T-cell (primary cell): ENCODE measurements at places on chromosomes 1 and 21.
A peak's percentile ranks its signal among the peaks of the same experiment; 100 is the strongest.

- peak; percentile 60 for DNase-seq
Observed at GRCh38 chr1:168531615-168532345, 12.0 kb downstream of the XCL2 start.

- DNase-seq = no peak
Observed at GRCh38 chr1:218347723-218348627, 2.8 kb downstream of the TGFB2 start.

DNA sequence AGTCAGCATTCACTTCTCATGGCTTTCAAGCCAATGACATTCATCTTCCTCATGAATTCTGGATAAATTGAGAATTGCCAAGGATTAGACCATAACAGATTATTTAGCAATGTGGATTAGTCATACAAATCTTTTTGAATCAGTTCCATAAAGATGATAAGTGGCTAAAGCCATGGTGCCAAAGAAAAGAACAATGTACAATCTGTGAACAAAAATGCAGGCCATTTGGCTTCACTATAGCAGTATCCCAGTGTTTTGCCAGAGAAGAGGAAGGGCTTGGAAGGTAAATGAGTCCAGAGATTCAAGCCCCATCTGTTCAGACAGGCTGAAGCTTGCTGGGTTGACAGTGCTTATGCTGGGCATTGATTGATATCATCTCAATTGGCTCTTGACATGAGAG is 376.4 kb upstream of the LRRC7 start:
- no peak for DNase-seq

DNA sequence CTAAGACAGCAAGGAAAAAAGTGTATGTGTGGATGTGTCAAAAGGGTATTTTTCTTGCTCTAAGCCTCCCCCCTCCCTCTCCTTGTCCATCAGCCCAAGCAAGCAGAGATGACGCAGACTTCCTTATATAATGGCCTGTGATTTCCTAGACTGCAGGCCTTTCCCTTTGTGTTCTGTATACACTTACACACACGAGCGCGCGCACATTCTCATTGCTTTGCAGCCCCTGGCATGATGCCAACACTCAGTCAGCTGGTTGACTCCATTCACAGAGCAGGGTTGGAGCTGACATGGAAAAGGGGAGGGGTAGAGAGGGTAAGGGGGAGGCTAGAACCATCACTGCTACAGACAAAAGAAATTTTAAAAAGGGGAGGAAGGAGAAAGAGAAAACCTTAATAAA is 41.8 kb downstream of the GATAD2B start:
- peak; percentile 30 for DNase-seq

DNA sequence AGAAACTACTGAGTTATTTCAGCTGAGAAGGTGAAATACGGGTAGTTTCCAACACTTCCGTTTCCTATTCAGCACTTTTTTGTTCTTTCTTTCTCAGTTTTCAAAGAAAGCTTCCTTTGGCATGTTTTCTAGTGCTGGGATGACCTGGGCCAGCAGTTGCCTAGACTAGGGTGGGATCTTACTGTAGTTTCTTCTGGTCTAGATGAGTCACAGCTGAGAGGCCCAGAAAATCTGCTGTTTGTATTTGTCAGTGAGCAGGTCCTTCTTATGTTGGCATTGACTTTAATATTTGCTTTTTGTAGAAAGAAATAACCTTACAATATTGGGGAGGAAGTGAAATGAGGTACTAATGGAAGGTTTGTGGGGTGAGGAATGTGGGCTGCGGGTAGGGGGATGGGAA is 22.2 kb downstream of the C1orf21 start:
- DNase-seq = no peak

DNA sequence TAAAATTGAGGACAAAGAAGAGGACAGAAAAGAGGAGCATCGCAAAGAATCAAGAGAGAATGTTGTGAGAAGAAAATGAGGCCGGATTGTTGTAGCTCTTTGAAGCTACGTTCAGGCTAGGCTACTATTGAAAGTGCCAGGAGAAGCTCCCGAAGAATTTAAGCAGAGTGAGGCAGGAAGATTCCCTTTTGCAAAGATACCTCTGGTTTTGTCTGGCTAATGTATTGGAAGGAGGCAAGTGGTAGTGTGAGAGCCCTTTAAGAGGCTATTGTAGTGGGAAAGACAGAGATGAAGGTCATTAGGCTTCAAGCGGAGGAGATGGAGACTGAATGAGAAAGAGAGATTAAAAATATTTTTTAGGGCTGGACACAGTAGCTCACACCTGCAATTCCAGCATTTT is 476.9 kb upstream of the ADGRL2 start:
- DNase-seq = no peak

GRCh38 chr21:31418377-31419001 is 74.4 kb upstream of the TIAM1 start:
- DNase-seq = no peak

DNA sequence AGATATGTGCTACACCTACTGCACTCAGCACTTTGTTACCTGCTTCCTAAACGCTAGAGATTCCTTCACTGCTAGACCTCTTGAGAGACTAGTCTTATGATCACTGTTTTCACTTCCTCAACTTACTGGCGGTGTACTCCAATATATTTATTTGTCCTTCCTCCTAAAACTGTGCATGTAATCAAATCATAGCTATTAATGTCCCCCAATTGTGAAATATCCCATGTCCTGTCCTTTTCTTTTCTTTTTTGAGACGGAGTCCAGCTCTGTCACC is 3.4 kb downstream of the SOAT1 start:
- DNase-seq = no peak

DNA sequence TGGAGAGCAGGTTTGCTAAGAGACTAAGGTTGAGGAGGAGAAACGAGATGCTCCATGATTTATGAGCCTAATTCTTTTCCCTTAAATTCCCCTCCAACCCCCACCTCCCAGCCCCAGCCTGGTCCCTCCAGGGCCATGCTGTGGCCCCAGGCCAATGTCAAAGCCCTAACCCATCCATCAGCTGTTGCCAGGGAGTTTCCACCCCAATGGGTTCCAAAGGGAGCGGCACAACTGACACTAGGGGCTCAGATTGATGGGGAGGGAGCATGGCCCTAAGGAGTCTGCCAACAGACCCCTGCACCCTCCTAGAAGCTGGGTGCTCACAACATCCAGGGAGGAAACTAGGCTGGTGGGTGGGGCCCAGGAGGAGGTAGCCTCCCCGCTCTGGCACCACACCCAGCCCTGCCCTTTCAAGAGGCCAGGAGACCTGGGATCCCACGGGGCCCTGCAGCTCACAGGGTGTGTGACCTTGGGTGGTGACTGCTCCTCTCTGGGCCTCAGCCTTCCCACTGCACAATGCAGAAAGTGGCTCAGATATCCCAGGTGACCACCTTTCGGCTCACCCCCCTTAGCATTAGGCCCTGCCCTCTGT is 12.9 kb downstream of the AHDC1 start:
- DNase-seq = no peak

DNA sequence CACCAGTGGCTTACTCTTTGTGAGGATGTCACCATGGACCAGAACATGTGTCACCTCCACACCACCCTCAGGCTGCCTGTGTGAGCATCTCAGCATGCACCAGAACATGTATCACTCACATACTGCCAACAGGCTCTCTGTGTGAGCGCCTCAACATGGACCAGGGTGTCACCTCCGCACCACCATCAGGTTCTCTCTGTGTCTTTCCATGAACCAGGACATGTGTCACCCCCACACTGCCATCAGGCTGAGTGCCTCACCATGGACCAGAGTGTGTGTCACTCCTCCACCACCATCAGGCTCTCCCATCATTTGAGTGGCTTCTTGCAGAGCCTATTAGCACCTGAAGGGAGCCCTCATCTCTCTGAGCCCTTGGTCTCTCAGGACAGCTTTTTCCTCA is 125.2 kb downstream of the ZNF648 start:
- DNase-seq = no peak

GRCh38 chr1:33343539-33343938 is 22.6 kb upstream of the A3GALT2 start:
- DNase-seq = no peak

DNA sequence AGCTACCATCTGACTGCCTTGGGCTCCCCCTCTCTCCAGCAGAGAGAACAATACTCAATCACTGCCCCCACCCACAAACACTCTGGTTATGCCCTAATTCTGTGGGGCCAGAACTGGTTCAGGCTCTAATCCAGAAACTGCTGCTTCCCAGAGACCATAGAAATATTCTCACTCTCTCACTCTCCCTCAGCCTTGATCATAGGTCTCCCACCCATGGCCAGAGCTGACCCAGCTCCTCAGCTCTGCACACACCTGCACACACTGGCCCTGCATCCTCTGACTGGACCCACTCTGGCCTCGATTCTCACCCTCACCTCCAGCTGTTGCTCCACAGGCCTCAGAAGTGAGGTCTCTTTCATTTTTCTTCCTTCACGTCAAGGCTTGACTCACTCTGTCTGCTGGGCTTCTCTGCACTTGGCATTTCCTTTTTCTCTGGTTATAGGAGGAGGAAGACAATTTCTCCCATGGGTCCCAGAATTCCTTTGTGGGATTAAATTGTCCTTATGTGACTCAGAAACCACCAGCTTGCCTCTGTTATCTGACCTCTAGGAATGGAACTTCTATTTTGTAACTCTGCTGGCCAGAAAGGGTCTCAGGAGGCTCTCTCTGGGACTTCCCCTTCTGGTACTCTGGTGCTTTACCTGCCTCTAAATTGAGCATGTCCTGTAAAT is 15.6 kb upstream of the ZMYM6 start:
- DNase-seq = no peak
